ENCODE measurements at places on chromosomes 16 and 17. TPM values are rescaled to one million over a fixed set of nuclear protein-coding genes. Genes with fewer than 3 reads are reported as not detected.

Gene ATP2A1
- 2.4 TPM for total RNA-seq

Gene IRX5
- total RNA-seq: 1.5 TPM

- DNase-seq: no peak
Measured at GRCh38 chr16:25038239-25038954, 23.2 kb upstream of the ARHGAP17 start.

- no peak for DNase-seq
Measured at GRCh38 chr16:1076801-1077576, 4.4 kb downstream of the SSTR5 start.

DNA sequence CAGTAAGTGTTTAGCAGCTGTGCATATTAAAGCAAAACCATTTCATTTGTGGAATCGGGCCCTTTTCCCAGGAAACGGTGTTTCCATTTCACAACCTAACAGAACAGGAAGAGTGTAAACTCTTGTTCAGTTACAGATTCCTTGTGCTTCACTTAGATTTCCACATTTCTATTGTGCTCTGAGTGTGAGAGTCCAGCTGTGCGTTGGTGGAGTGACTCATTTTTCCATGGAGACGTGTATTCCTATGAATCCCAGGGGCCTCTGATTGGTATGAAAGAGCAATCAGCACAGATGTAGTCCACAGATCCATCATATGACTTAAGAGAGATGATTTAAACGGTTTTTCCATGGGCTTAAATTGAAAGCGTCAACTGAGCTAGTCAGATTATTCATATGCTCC, 13.3 kb upstream of the CAVIN1 start:
- DNase-seq: no peak

DNA sequence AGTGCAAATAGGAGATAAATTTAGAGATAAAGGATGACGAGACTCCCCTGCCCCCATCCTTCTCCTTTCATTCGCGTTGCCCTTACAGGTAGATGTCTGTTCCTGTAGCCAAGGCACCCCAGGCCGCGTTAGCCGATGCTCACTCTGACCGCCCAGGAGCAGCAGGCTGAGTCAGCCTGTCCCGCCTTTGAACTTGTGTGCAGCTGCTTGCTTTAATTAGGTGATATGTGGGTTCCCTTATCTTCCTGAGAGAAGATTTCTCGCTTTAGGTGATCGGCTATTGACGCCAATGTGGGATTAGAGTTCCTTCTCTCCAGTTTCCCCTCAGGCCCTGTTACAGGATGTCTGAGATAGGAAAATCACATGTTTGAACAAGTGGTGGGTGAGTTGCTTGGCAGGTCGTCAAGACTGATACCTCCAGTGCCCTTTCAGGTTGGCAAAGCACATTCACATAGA, 119.5 kb downstream of the MSI2 start:
- DNase-seq: no peak
